ENCODE measurements at places on chromosomes 1 and 21. TPM values are rescaled to one million over a fixed set of nuclear protein-coding genes. Genes with fewer than 3 reads are reported as not detected.

Gene CA14
- not detected for total RNA-seq

Gene ANGPTL3
- total RNA-seq = not detected

DNA sequence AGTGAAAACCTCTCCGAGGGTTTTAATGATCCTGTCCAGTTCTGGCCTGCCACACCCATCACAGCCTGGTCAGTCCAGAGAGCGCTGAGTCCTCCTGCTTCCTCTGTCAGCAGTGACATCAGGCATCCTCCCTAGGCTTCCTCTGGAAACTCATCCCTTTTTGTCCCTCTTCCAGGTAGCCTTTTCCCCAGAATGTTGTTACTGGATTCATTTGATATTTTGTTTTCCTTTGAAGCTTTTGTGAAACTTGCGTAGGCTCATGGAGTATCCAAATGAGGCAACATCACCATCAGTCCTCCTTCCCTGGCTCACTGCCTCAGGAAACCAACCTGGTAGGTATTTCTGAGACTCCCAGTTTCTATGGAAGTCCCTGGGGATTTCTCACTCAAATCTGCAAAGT is 27.0 kb upstream of the IGSF3 start:
- H3K27ac ChIP-seq = no peak overlapping the region
- no peaks in the 10 kb centered on the region for H3K36me3 ChIP-seq
- H3K27me3 ChIP-seq = peaks cover 2% of the 10 kb centered on the region
- no peak overlapping the region for H3K4me3 ChIP-seq
- H3K4me1 ChIP-seq = no peaks in the 10 kb centered on the region
- no peak for DNase-seq

GRCh38 chr1:205245096-205245495 is 17.4 kb downstream of the TMCC2 start:
- no peak overlapping the region for H3K27ac ChIP-seq
- DNase-seq = no peak
- peaks cover 9% of the 10 kb centered on the region for H3K36me3 ChIP-seq
- no peaks in the 10 kb centered on the region for H3K27me3 ChIP-seq
- peaks cover 6% of the 10 kb centered on the region for H3K4me1 ChIP-seq
- no peak overlapping the region for H3K4me3 ChIP-seq

DNA sequence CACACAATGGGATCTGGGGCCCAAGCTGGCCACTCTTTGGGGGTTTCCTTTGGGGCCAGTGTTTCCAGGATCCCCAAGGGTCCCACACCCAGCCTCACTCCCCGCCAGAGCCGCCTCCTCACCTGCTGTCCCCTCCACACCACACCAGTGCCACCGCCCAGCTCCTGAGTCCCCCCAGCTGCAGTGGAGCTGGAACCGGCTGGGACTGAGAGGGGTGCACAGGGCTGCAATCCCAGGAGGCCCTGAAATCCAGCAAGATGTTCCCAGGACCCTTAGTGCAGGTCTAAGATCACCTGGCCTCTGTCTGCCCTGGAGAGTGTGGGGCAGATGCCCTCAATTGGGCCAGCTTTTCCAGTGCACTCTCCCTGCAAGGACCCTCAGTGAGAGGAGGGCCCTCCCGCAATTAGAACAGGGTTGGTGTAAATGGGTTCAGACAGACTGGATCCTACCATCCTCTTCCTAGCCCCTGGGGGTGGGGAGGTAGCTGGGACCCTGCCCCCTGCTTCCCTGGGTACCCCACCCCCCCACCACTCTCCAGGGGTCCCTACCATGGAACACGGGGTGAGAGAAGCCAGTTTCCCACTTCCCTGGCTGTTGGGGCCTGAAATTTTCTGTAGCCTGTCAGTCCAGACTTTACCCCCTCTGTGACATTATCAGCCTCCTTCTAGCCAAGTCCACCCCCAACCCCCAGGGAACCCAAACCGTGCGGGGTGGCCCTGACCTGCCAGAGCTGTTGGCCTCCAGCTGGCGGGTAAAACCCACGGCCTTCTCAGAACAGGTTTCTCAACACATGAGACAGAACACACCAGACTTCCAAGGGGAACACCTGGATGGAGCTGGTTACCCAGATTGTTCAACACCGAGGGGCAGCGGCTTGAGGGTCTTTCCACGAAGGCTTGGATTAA is 7.0 kb downstream of the KRTAP10-12 start:
- peaks cover 68% of the 10 kb centered on the region for H3K27me3 ChIP-seq
- H3K36me3 ChIP-seq = peaks cover 9% of the 10 kb centered on the region
- no peak overlapping the region for H3K4me3 ChIP-seq
- DNase-seq = no peak

DNA sequence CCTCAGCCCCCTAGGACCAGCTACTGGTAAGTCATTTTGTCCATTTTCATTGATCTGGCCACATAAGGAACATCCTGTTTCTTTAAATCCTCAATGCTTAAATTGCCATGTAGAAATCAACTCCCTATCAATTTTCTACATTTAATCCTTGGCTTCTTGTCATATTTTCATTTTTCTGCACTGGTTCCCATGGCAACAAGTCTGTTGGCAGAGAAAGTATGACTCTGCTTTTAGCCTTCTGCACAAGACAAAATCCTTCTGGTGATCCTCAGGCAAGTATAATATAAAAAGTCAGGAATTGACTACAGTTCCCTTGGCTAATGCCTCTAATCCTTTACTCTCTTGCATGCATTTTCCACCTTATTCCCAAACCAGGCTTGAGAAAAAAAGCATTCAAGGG is 65.0 kb downstream of the LRRC40 start:
- no peak for DNase-seq
- no peak overlapping the region for H3K4me3 ChIP-seq
- peaks cover 1% of the 10 kb centered on the region for H3K27me3 ChIP-seq

DNA sequence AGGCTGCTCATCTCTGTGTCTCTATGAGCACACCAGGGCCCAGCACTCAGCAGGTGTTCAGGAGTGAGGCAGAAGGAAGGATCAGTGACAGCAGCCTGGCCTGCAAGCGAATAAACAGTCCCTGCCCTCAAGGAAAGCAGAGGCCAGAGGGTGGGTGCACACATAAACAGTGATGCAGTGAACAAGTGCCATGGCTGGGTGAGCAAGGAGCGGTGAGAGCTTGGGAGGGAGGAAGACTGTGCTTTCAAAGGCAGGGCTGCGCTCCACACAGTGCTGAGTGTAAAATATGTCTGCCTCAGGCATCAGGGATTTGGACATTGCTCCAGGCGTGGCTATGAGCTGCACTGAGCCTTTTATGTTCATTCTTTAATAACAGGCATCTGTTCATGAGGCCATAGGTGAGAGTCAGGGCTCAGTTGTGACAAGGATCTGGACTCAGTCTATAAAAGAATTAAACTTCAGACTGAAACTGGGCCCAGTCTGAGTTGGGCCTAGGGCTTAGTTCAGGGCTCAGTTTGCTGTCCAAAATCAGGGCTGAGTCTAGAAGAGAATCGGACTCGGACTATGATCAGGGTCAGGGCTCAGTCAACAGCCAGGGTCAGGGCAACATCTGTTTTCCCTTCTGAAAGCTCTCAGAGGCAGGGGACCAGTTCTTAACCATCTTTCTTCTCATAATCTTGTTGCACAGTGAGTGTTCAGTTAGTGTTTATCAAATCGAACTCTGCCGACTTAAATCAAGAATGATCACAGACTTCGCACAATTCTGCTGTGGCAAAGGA is 213.7 kb downstream of the FOXD2 start:
- no peak overlapping the region for H3K27ac ChIP-seq
- H3K4me3 ChIP-seq = no peak overlapping the region
- no peaks in the 10 kb centered on the region for H3K4me1 ChIP-seq
- H3K36me3 ChIP-seq = no peaks in the 10 kb centered on the region
- H3K27me3 ChIP-seq = peaks cover 17% of the 10 kb centered on the region

GRCh38 chr1:159823406-159823805 is 3.3 kb upstream of the SLAMF8 start:
- H3K4me3 ChIP-seq = no peak overlapping the region
- no peak overlapping the region for H3K27ac ChIP-seq
- no peak for DNase-seq
- peaks cover 3% of the 10 kb centered on the region for H3K36me3 ChIP-seq

GRCh38 chr21:16125274-16125673 is 395.5 kb downstream of the USP25 start:
- no peak for DNase-seq
- H3K4me1 ChIP-seq = no peaks in the 10 kb centered on the region
- H3K36me3 ChIP-seq = no peaks in the 10 kb centered on the region
- no peaks in the 10 kb centered on the region for H3K27me3 ChIP-seq
- H3K4me3 ChIP-seq = no peak overlapping the region

- no peak overlapping the region for H3K4me3 ChIP-seq
- H3K27ac ChIP-seq = no peak overlapping the region
- DNase-seq = no peak
- H3K4me1 ChIP-seq = peaks cover 10% of the 10 kb centered on the region
- H3K36me3 ChIP-seq = no peaks in the 10 kb centered on the region
- no peaks in the 10 kb centered on the region for H3K27me3 ChIP-seq
Measured at GRCh38 chr1:227938911-227939790, 8.6 kb downstream of the WNT9A start.

GRCh38 chr1:186740324-186740723 is 60.1 kb upstream of the PTGS2 start:
- peak; percentile 32 for DNase-seq
- no peaks in the 10 kb centered on the region for H3K36me3 ChIP-seq

DNA sequence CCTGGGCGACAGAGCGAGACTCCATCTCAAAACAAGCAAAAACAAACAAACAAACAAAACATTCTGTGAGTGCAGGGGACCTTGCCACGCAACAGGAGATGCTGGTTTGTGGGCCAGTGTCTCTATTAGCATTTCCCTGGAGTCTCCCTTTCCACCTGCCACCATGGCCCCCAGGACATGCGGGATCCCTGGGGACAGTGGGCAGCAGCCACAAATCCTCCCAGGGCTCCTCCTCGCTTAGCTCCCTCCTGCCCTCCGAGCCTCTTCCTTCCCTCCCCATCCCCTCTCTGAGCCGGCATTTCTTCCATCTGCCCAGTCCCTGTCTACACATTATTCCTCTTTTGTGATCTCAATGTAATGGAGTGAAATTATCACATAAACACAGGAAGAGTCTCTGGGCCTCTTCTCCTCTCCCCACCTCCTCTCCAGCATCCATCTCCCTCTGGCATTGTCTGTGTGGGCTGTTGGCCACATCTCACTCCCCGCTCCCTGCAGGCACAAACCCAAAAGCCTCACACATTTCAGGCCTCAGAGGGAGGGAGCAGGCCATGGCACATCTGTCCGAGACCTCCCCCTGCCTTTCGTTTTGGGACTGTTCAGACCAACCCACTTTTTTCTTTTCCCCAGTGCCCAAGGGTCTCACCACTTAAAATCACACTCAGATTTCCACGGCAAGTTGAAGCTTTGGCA is 144.3 kb downstream of the MIS18A start:
- no peak overlapping the region for H3K27ac ChIP-seq
- H3K4me1 ChIP-seq = no peaks in the 10 kb centered on the region
- peaks cover 7% of the 10 kb centered on the region for H3K27me3 ChIP-seq
- DNase-seq = no peak

- no peak overlapping the region for H3K27ac ChIP-seq
- no peaks in the 10 kb centered on the region for H3K4me1 ChIP-seq
- H3K36me3 ChIP-seq = no peaks in the 10 kb centered on the region
- DNase-seq = no peak
Measured at GRCh38 chr1:53079251-53079650, 17.2 kb downstream of the PODN start.

GRCh38 chr1:156821801-156822200 is 5.2 kb upstream of the SH2D2A start:
- no peak overlapping the region for H3K4me3 ChIP-seq
- peak overlapping the region; percentile 65 for H3K27ac ChIP-seq
- DNase-seq = peak; percentile 85
- H3K27me3 ChIP-seq = no peaks in the 10 kb centered on the region
- H3K36me3 ChIP-seq = peaks cover 9% of the 10 kb centered on the region

Gene ADIPOR1
- total RNA-seq = 64.8 TPM

- H3K4me3 ChIP-seq = no peak overlapping the region
- H3K27ac ChIP-seq = no peak overlapping the region
- DNase-seq = no peak
- H3K36me3 ChIP-seq = no peaks in the 10 kb centered on the region
- H3K27me3 ChIP-seq = no peaks in the 10 kb centered on the region
Measured at GRCh38 chr1:41474490-41475271, 9.8 kb downstream of the EDN2 start.

- H3K4me1 ChIP-seq = peaks cover 25% of the 10 kb centered on the region
- peak within 1 kb of the TSS; percentile 39 for H3K4me3 ChIP-seq
- peaks cover 29% of the 10 kb centered on the region for H3K27me3 ChIP-seq
- DNase-seq = no peak
- no peaks in the 10 kb centered on the region for H3K36me3 ChIP-seq
- H3K27ac ChIP-seq = no peak within 1 kb of the TSS
Measured at GRCh38 chr1:36125129-36125991, at the start of gene COL8A2. TSS of gene COL8A2 (minus strand) at chr1:36125222. CDS start at chr1:36100242, 24,980 bp downstream.

GRCh38 chr1:176193663-176194062 is 13.4 kb downstream of the COP1 start:
- peaks cover 35% of the 10 kb centered on the region for H3K36me3 ChIP-seq
- no peak for DNase-seq
- no peak overlapping the region for H3K27ac ChIP-seq
- peaks cover 75% of the 10 kb centered on the region for H3K4me1 ChIP-seq

- DNase-seq = peak; percentile 38
- peak overlapping the region; percentile 87 for H3K27ac ChIP-seq
- H3K36me3 ChIP-seq = peaks cover 5% of the 10 kb centered on the region
- peaks cover 49% of the 10 kb centered on the region for H3K4me1 ChIP-seq
- no peaks in the 10 kb centered on the region for H3K27me3 ChIP-seq
- peak overlapping the region; percentile 85 for H3K4me3 ChIP-seq
Measured at GRCh38 chr1:155003766-155004351, 1.3 kb downstream of the ZBTB7B start.

DNA sequence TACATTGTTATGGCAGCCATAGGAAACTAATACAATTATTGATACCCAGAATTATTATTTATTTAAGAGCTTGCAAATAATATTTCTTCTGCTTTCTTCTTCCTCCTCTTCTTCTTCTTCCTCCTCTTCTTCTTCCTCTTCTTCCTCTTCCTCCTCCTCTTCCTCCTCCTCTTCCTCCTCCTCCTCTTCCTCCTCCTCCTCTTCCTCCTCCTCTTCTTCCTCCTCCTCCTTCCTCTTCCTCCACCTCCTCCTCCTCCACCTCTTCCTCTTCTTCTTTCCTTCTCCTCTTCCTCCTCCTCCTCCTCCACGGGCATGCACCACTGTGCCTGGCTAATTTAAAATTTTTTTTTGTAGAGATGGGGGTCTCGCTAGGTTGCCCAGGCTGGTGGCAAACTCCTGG is 95.6 kb upstream of the BCAR3 start:
- H3K4me1 ChIP-seq = no peaks in the 10 kb centered on the region
- H3K27ac ChIP-seq = no peak overlapping the region
- H3K4me3 ChIP-seq = no peak overlapping the region
- no peak for DNase-seq
- H3K36me3 ChIP-seq = no peaks in the 10 kb centered on the region

GRCh38 chr1:119873135-119874015 is 22.9 kb downstream of the ADAM30 start:
- H3K27me3 ChIP-seq = peaks cover 9% of the 10 kb centered on the region
- no peaks in the 10 kb centered on the region for H3K36me3 ChIP-seq
- no peak for DNase-seq
- H3K27ac ChIP-seq = no peak overlapping the region

GRCh38 chr21:29499734-29500343 is 201.1 kb downstream of the BACH1 start:
- H3K36me3 ChIP-seq = peaks cover 36% of the 10 kb centered on the region
- DNase-seq = peak; percentile 17
- H3K27me3 ChIP-seq = no peaks in the 10 kb centered on the region
- H3K27ac ChIP-seq = no peak overlapping the region
- no peak overlapping the region for H3K4me3 ChIP-seq

Gene TINAGL1
- not detected for total RNA-seq

All from activated CD8-positive, alpha-beta T cell treated with anti-CD3 and anti-CD28 coated beads for 36 hours (primary cell).